ENCODE measurements at places on chromosomes 4 and X.

- H3K4me1 ChIP-seq = no peaks in the 10 kb centered on the region
- H3K27ac ChIP-seq = no peak overlapping the region
- no peak overlapping the region for H3K4me3 ChIP-seq
Observed at GRCh38 chrX:114028907-114029662, 554.8 kb upstream of the HTR2C start.

DNA sequence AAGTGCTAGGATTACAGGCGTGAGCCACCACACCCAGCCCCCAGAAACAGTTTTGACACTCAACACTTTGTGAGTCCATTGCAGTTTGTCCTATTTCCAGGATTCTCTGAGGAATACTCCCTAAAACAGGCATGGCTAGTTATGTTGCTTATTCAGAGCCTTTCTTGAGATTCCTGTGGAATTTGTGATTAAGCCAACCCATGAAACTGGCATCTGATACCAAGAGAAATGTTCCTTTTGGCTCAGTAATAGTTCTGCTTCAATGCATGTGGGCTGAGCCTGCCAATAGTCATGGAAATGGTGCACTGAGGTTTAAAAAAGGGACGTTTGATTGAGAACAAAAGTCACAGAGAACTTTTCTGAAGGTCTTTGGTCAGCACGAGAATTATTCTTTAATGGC lies 241.7 kb downstream of the PPP1R2C start:
- H3K27me3 ChIP-seq = no peaks in the 10 kb centered on the region
- H3K4me3 ChIP-seq = no peak overlapping the region
- no peak overlapping the region for H3K27ac ChIP-seq
- no peaks in the 10 kb centered on the region for H3K36me3 ChIP-seq
- DNase-seq = no peak

- no peaks in the 10 kb centered on the region for H3K27me3 ChIP-seq
- DNase-seq = no peak
Observed at GRCh38 chr4:71694961-71695360, 88.9 kb downstream of the GC start.

DNA sequence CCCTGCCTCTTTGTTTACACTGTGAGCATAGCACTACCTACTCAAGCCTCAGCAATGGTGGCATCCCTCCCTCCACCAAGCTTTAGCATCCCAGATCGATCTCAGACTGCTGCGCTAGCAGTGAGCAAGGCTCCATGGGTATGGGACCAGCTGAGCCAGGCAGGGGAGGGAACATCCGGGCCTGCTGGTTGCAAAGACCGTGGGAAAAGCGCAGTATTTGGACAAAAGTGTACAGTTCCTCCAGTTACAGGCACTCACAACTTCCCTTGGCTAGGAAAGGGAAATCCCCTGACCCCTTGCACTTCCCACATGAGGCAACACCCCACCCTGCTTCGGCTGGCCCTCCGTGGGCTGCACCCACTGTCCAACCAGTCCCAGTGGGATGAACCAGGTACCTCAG lies 26.5 kb downstream of the EGF start:
- H3K27ac ChIP-seq = no peak overlapping the region
- H3K4me3 ChIP-seq = no peak overlapping the region
- H3K36me3 ChIP-seq = no peaks in the 10 kb centered on the region

DNA sequence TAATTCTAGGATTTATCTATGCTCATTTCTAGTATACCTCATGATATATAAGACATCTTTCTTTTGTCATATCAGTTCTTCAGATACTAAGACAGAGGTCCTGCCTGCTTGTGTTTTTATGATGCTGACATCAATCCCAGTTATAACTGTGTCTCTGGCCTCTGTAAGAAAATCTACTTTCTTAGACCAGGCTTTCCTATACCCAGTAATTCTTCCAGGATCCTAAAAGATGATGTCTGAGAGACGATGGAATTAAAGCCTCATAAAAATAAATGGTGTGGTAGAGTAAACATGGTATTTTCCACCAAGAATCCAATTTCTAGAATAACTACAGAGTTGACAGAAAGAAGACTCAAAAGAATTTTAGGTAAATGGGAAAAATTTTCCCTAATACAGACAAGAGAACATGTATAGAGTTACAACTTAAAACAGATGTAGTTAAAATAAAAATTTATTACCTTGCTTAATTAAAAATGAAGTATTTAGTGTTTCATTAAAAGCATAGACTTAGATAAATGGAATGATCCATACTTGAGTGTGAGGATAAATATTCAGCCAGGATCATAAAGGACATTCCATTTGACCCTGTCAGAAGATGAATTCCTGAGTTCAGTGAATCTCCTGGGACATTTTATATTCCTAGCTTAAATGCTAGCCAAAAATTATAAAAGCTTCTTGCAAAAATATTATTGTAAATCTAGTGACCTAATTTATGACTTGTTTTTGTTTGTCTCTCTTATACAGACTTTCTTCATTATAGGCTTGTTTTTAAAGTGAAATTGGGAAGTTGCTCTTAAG lies 137.4 kb downstream of the PDLIM5 start:
- no peaks in the 10 kb centered on the region for H3K27me3 ChIP-seq
- H3K4me3 ChIP-seq = no peak overlapping the region
- no peak overlapping the region for H3K27ac ChIP-seq
- no peaks in the 10 kb centered on the region for H3K4me1 ChIP-seq
- DNase-seq = no peak

GRCh38 chr4:8617486-8618040 lies 25.0 kb downstream of the CPZ start:
- no peaks in the 10 kb centered on the region for H3K4me1 ChIP-seq
- no peaks in the 10 kb centered on the region for H3K27me3 ChIP-seq
- DNase-seq = no peak
- H3K27ac ChIP-seq = no peak overlapping the region

- no peak overlapping the region for H3K4me3 ChIP-seq
- H3K27me3 ChIP-seq = no peaks in the 10 kb centered on the region
- H3K27ac ChIP-seq = no peak overlapping the region
Observed at GRCh38 chr4:26719954-26720552, 136.2 kb downstream of the TBC1D19 start.

GRCh38 chr4:93751411-93751810 lies 77.1 kb upstream of the ATOH1 start:
- H3K27ac ChIP-seq = no peak overlapping the region
- no peaks in the 10 kb centered on the region for H3K27me3 ChIP-seq
- no peak overlapping the region for H3K4me3 ChIP-seq
- no peak for DNase-seq
- no peaks in the 10 kb centered on the region for H3K36me3 ChIP-seq

DNA sequence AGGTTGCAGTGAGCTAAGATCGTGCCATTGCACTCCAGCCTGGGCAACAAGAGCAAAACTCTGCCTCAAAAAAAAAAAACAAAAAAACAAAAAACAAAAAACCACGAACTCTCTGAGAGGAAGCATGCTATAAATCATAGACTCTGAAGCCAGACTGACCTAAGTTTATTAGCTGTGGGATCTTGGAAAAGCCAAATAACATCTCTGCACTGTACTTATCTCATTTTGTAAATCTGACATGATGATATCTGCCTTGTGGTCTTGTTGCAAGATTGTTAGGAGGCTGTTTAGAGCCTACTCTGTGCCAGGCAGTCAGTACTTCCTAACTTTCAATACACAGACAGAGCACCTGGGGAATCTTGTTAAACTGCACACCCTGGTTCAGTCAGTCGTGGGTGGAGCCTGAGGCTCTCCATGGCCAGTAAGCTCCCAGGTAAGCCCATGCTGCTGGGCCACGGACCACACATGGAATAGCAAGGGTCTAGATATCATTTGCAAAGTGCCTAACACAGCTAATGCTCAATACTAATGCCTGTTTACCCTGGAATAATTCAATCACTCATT lies 107.6 kb upstream of the SMIM10 start:
- H3K4me3 ChIP-seq = no peak overlapping the region
- no peak for DNase-seq
- H3K27ac ChIP-seq = no peak overlapping the region

GRCh38 chr4:146525754-146526153 lies 4.0 kb upstream of the SLC10A7 start:
- H3K4me1 ChIP-seq = peaks cover 10% of the 10 kb centered on the region
- H3K36me3 ChIP-seq = no peaks in the 10 kb centered on the region
- H3K27ac ChIP-seq = no peak overlapping the region
- no peak overlapping the region for H3K4me3 ChIP-seq

DNA sequence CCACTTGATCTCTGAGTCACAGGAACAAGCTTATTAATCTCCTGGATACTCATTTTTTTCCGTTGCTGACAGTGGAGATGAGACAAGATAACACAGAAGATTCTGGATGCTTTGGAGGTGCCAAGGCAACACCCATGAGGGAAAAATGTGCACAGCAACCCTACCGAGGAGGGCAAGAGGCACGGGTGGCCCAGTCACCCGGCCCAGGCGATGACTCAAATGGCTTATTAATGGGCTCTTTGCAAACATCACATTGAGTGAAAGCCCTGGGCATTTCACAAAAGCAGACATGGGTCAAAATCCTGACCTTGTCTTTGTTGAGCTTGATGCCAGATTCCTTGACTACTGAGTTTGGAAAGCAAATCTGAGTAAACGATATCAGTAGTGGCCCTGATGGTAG lies 315.1 kb downstream of the STK32B start:
- DNase-seq = no peak
- no peaks in the 10 kb centered on the region for H3K36me3 ChIP-seq
- H3K4me1 ChIP-seq = no peaks in the 10 kb centered on the region
- H3K27me3 ChIP-seq = no peaks in the 10 kb centered on the region
- H3K4me3 ChIP-seq = no peak overlapping the region

DNA sequence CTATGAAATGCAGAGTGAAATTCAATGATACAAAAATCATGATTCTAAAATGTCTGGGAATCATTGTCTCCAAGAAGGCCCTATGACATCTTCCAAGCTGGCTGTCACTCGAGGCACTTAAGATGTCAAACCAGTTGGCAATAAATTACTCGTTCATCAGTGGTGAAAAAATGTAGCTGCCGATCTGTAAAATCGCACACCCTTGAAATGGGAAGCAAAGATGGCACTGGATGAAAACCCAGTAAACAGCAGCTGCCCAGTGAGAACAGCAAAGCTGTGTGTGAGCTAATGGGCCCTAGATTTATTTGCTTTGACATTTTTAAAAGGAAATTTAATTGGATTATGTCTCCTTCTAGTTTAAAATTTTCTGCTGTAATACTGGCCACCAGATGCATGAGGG lies 181.9 kb upstream of the NDP start:
- no peak overlapping the region for H3K27ac ChIP-seq
- no peaks in the 10 kb centered on the region for H3K27me3 ChIP-seq
- DNase-seq = no peak
- H3K4me3 ChIP-seq = no peak overlapping the region
- H3K4me1 ChIP-seq = no peaks in the 10 kb centered on the region

- H3K4me3 ChIP-seq = peak within 1 kb of the TSS; percentile 32
- peak; percentile 40 for DNase-seq
- no peaks in the 10 kb centered on the region for H3K36me3 ChIP-seq
- peaks cover 12% of the 10 kb centered on the region for H3K4me1 ChIP-seq
- H3K27ac ChIP-seq = no peak within 1 kb of the TSS
Observed at GRCh38 chr4:80196922-80197573, at the start of gene PRDM8. TSS of gene PRDM8 (plus strand) at chr4:80197503. CDS start at chr4:80200081, 2,578 bp downstream.

DNA sequence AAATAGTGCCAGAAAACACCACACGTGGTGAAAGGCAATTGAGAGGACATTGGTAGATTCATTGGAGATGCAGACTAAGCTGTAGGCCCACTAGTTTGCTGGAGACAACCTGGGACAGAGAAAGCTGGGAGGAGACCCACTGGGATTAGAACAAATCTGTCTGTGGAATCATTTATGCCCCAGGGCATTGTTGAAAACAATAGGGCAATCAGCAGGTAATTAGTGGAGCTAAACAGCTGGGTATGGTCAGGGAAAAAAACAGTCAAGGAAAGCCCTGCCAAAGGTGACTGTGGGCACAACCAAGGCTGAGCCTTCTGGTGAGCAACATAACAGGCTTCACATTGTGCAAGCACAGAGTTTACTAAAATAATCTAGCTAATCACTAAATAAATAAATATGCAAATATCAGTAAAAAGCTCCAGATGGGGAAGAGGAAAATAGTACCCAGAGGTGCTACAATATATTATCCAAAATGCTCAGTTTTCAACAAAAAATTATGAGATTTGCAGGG lies 9.0 kb downstream of the TCEAL3 start:
- no peak overlapping the region for H3K4me3 ChIP-seq
- no peaks in the 10 kb centered on the region for H3K27me3 ChIP-seq
- no peaks in the 10 kb centered on the region for H3K36me3 ChIP-seq
- no peak overlapping the region for H3K27ac ChIP-seq
- DNase-seq = no peak

GRCh38 chrX:53483838-53484405 lies 49.8 kb upstream of the HSD17B10 start:
- DNase-seq = no peak
- no peaks in the 10 kb centered on the region for H3K4me1 ChIP-seq
- H3K27me3 ChIP-seq = no peaks in the 10 kb centered on the region
- H3K4me3 ChIP-seq = no peak overlapping the region
- H3K27ac ChIP-seq = no peak overlapping the region
- no peaks in the 10 kb centered on the region for H3K36me3 ChIP-seq

GRCh38 chrX:19563327-19563726 lies 48.0 kb upstream of the MAP3K15 start:
- peaks cover 3% of the 10 kb centered on the region for H3K36me3 ChIP-seq
- H3K4me1 ChIP-seq = no peaks in the 10 kb centered on the region
- H3K27me3 ChIP-seq = no peaks in the 10 kb centered on the region
- no peak overlapping the region for H3K27ac ChIP-seq

GRCh38 chr4:52071791-52072546 lies 20.9 kb downstream of the SPATA18 start:
- no peak overlapping the region for H3K4me3 ChIP-seq
- no peak overlapping the region for H3K27ac ChIP-seq
- H3K36me3 ChIP-seq = no peaks in the 10 kb centered on the region
- H3K27me3 ChIP-seq = no peaks in the 10 kb centered on the region
- H3K4me1 ChIP-seq = no peaks in the 10 kb centered on the region

- no peaks in the 10 kb centered on the region for H3K27me3 ChIP-seq
- no peak overlapping the region for H3K4me3 ChIP-seq
- H3K4me1 ChIP-seq = no peaks in the 10 kb centered on the region
- no peak overlapping the region for H3K27ac ChIP-seq
Observed at GRCh38 chr4:12242354-12242753, 813.7 kb upstream of the HS3ST1 start.

DNA sequence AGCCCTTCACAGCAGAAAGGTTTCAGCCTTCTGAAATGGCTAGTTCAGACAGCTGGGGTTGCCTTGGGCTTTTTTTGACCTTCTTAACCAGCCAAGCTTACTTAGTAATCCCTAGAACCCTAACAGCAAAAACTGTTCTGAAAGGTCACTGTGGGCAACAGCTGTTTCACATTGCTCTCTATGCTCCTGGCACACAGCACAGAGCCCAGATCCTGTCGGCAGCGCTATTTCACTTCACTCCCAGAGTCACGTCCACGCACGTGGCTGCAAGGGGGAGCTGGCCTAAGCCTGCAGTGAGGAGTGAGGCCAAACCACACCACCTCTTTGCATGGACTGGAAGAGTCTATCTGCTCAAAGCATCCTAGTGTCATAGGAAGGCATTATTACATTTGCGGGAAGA lies 32.0 kb upstream of the STS start:
- H3K27ac ChIP-seq = no peak overlapping the region
- no peaks in the 10 kb centered on the region for H3K27me3 ChIP-seq
- no peak overlapping the region for H3K4me3 ChIP-seq
- no peaks in the 10 kb centered on the region for H3K36me3 ChIP-seq
- H3K4me1 ChIP-seq = no peaks in the 10 kb centered on the region

GRCh38 chr4:1646690-1647089 lies 37.4 kb downstream of the FAM53A start:
- no peak overlapping the region for H3K4me3 ChIP-seq
- no peak for DNase-seq
- H3K4me1 ChIP-seq = peaks cover 5% of the 10 kb centered on the region
- no peak overlapping the region for H3K27ac ChIP-seq

- no peak overlapping the region for H3K4me3 ChIP-seq
- H3K27ac ChIP-seq = no peak overlapping the region
- no peaks in the 10 kb centered on the region for H3K36me3 ChIP-seq
Observed at GRCh38 chrX:17833954-17834353, 27.1 kb downstream of the RAI2 start.
